D341Med (cell line): ENCODE measurements at places on chromosomes 3 and 15.
A peak's percentile ranks its signal among the peaks of the same experiment; 100 is the strongest.

- no peak for DNase-seq
These were observed 9.6 kb upstream of the LRRC2 start for GRCh38 chr3:46575577-46576222.

GRCh38 chr3:162138509-162138908 is 641.9 kb downstream of the OTOL1 start:
- no peak for DNase-seq

DNA sequence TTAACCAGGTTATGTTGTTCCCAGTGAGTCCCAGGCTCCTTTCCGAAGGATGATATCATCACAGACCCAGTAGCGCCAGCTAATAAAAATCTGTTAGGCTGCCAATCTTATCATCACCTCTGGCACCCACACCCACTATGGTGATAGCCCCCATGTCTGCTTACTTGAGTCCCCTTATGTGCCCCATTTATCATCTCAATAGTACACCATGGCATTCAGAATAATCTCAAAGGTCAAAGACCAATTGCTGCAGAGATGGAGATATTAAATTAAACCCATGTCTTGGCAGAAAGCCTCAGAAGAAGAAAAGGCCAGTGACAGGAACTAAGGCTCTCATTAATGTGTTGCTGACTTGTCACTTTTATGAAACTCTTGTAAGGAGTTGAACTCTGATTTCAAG is 32.8 kb downstream of the CPNE4 start:
- no peak for DNase-seq

DNA sequence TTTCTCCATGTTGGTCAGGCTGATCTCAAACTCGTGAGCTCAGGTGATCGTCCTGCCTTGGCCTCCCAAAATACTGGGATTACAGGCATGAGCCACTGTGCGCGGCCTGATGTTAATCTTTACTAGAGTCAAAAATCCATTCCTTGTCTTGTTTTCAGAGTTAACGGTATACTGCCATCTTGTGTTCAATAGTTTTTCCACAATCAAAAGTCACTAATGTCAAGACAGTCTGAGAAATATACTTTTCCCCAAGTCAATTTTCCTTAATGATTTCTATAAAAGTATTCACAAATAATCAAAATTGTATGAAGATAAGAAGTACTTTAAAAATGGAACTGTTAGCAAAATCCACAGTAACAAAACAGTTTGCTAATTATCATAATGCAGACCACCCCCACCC is 8.5 kb downstream of the CRBN start:
- DNase-seq, result peak; percentile 29

GRCh38 chr15:65335278-65336055 is 31.0 kb downstream of the RNU5B-1 start:
- no peak for DNase-seq

DNA sequence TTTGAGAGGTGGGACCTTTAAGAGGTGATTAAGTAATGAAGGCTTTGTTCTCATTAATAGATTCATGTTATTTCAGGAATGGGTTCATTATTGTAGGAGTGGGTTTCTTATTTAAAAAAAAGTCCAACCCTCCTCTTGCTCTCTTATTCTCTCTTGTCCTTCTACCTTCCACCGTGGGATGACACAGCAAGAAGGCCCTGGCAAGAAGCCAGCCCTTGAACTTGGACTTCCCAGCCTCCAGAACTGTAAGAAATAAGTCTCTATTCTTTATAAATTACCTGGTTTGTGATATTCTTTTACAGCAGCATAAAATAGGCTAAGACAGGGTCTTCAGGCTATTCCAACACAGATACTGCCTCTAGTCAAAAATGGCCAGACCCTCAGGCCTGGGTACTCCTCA is 62.2 kb downstream of the MYLK start:
- no peak for DNase-seq

- no peak for DNase-seq
These were observed 58.4 kb upstream of the HRH1 start for GRCh38 chr3:11095932-11096265.

DNA sequence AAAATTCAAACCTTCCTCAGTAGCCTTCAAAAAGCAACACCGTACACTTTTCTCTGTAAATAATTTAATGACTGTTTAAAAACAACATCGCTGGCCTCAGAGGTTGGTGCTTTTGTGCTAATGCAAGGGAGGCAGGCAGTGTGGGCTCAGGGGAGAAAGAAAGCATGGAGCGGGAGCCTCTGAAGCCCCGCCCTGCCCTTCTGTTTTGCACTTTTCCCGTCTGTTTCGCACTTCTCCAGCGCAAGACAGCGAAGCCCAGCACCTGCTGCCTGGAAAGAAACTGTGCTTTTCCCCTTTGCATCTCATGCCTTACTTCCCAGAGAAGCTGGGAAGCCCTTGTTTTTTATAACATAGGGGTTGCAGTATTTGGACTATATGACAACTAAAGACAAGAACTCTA is 23.1 kb downstream of the TRPM1 start:
- no peak for DNase-seq

DNA sequence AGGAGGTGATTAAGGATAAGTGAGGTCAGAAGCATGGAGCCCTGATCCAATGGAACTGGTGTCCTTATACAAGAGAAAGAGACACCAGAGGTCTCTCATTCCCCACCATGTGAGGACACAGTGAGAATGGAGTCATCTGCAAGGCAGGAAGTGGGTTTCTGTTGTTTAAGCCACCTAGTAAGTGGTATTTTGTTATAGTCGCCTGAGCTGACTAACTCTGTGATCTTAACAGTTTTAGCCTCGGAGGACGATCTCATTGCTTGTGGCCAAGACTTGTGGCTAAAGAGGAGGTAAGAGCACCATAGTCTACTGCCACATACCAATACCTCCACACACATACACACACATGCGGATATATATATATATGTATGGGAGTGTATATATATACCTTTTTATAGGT is 73.8 kb downstream of the MCTP2 start:
- no peak for DNase-seq

- peak; percentile 69 for DNase-seq
These were observed 418.1 kb downstream of the OCA2 start for GRCh38 chr15:27681038-27681437.

DNA sequence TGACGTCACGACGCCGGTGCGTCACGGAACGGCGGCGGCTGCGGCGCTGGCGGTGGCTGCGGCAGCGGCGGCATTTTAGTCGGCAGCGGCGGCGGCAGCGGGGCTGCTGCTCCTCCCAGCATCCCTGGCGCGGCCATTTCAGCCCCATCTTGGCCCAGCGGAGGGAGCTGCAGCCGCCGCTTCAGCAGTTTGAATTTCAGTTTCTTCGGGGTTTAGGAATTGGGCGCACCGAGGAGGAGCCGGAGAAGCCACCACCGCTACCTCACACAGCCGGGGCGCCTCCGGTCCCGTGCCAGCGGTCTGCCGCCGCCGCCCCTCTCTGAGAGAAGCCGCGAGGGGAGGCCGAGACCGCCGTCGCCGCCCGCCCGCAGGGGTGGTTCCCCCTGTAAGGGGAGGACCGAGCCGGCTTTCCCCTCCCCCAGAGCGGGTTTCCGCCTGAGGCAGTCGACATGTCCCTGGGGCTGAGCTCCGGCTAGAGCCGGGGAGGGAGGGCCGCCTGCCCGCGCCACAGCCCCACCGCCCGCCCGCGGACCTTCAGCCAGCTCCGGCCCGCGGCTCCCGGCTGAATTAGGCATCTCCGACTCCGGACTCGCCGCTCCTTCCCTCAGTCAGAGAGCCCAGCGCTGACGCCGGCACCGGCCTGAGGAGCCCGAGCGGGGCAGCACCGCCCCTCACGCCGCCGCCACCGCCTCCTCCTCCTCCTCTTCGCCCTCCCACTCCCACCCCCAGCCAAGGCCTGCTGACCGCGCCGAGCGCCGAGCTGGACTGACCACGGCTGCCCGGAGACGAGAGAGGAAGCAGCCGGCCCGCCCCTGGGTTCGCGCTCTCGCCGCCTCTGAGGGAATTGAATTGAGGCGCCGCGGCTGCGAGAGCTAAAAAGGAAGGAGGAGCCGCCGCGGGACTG is at the start of gene TSC22D2:
TSC22D2 (plus strand) TSS at position 78 of the 904 bp plus-strand sequence. CDS start 1,053 bp downstream, outside the sequence.
- DNase-seq, result peak; percentile 95

- no peak for DNase-seq
These were observed 162.6 kb upstream of the PFN2 start for GRCh38 chr3:150133293-150133692.

- DNase-seq, result no peak
These were observed 28.0 kb downstream of the OSBPL10 start for GRCh38 chr3:31953091-31953490.

DNA sequence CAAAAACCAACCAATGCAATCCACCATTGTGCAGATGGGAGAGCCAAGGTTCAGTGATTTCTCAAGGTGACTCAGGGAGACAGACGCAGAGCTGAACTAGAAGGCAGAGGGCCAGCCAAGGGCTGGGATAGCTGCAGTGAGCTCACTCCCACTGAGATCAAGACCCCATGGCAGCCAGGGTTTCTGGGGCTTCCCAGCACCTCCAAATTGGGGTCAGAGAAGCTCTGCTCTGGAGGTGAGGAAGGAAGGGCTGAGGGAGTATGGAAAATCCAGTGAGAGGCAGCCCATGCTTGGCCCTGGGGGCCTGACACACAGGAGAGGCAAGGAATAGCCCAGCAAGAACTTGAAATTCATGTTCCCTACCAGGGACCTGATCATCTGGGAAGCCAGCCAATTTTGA is 61.0 kb downstream of the ISG20 start:
- no peak for DNase-seq

- no peak for DNase-seq
These were observed 1094.9 kb upstream of the EPHA6 start for GRCh38 chr3:95719481-95719880.

DNA sequence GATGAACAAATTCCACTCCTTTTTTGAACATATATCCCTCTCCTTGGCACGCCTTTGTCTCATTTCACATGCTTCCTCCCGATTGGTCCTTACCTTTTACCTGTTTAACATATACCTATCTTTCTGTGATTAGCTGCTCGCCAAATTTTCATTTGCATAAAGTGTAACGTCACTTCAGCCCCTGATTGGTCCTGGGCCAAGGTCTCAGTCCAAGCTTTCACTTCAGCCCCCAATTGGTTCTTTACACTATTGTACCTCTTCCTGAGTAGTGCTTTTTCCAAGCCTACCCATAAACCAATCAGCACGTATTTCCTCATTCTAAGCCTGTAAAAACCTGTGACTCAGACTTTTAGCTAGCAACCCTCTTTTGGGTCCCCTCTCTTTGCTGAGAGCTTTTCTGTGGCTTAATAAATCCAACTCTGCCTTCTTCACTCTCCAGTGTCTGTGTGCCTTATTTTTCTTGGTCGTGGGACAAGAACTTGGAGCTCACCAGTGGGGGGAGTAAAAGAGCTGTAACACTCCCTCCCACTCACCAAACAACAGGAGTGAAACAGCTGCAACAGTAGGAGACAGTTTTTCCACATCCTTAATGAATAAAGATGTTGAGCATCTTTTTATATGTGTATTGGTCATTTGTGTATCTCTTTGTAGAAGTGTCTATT is 584 bp upstream of the XCR1 start:
- DNase-seq, result no peak

- DNase-seq, result no peak
These were observed 2.5 kb downstream of the MPI start for GRCh38 chr15:74892313-74892712.

GRCh38 chr3:108970561-108970960 is 16.9 kb upstream of the GUCA1C start:
- no peak for DNase-seq

DNA sequence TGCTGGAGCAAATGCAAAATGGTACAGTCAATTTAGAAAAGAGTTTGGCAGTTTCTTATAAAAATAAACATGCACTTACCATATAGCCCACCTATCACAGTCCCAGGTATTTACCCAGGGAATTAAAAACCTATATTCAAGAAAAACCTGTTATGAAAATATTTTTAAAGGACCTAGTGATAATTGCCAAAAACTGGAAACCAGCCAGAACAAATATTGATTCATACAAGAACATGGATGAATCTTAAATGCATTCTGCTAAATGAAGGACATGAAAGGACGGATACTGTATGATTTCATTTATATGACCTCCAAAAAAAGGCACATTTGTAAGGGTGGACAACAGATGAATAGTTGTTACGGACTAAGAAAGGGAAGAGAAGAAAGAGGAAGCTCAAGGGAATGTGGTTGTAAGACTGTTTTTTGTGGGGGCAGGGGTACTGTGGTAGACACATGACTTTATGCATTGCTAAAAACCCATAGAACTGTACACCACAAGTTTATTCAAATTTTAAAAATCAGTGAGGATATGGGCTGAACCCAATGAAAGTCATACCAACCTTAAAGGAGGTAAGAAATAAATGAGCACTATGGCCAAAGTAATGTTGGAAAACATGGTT is 61.0 kb downstream of the ZBBX start:
- no peak for DNase-seq

- no peak for DNase-seq
These were observed 48.8 kb upstream of the PLSCR5 start for GRCh38 chr3:146653978-146654377.

GRCh38 chr15:90036806-90037510 is 35.8 kb downstream of the ZNF710 start:
- DNase-seq, result no peak

DNA sequence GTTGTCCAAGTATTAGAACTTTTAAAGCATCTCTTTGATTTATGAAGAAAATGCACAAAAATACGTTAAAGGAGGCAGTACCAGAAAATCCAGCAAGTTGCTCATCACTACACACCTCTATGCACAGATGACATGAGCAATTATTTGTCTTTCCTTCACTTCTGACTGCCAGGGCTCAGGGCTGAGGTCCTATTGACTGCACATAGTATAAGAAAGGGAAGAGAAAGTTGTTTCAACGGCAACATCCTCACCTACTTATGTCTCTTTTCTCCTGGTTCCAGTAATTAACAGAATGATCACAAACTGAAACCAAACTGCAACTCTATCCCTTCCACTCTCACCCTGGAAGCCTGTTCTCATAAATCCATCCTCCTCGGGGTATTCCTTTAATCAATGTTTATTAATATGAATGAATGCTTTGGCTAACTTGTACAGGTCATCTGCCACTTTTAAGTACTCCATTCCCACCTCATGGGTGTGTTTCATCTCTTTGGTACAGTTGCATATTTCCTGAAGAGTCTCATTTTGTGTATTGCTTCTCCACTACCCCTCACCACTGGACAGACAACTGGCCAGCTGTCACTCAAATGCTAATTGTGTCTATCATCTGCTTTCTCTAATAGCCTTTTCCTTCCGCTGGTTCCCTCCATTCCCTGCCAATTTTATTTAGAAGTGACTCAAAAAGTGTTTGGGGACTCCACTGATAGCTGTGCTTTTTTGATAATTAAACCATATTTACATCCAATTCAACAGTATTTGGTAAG is 34.5 kb downstream of the RAB27A start:
- no peak for DNase-seq
